Left renal pelvis (tissue), 4 donors: ENCODE measurements at places on chromosomes 5 and 9.

GRCh38 chr5:97131139-97131710, 11.2 kb downstream of the LIX1 start:
- no peak for DNase-seq

DNA sequence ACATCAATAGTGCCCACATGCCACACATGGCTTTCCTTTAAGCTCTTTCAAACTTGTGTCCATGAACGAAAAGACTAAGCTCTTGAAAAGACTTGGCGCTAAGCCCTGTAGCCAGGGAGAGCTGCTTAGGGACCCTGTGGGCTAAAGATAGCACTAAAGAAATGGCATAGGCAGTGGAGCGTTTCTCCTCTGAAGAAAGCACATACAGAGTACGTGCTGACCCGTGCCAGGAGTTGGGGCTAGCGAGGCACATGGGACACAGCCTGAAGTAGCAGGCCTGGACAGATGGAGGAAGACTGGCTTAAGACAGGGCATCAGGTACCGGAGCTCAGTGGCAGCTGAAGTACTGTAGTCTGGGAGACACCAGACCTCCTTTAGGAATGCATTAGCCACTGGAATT, 39.7 kb downstream of the ADGRV1 start:
- DNase-seq: no peak

GRCh38 chr9:123696476-123696875, 233.4 kb downstream of the DENND1A start:
- no peak for DNase-seq

DNA sequence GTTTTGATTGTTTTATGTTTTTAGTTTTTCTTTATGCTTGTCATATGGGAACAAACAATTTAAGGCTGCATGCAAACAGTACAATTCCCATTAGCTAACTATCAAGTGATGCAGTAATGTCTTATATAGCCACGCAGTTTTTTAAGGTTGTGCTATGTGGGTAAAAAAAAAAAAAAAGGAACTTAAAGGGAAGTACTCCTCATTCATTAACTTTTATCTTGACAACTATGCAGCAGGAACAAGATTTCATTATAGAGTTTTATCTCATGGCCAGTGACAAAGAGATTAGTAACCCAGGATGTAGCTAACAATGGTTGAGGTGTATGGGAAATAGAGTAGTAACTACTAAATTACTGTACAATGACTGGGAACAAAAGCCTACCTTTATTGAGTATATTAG, 1008.2 kb upstream of the CDH9 start:
- DNase-seq: no peak

- no peak for DNase-seq
These were observed 175.5 kb upstream of the TUT7 start for GRCh38 chr9:86529496-86530275.
